Hindlimb muscle (tissue), 1 donor: ENCODE measurements at places on chromosomes 7 and 10.
A peak's percentile ranks its signal among the peaks of the same experiment; 100 is the strongest.

DNA sequence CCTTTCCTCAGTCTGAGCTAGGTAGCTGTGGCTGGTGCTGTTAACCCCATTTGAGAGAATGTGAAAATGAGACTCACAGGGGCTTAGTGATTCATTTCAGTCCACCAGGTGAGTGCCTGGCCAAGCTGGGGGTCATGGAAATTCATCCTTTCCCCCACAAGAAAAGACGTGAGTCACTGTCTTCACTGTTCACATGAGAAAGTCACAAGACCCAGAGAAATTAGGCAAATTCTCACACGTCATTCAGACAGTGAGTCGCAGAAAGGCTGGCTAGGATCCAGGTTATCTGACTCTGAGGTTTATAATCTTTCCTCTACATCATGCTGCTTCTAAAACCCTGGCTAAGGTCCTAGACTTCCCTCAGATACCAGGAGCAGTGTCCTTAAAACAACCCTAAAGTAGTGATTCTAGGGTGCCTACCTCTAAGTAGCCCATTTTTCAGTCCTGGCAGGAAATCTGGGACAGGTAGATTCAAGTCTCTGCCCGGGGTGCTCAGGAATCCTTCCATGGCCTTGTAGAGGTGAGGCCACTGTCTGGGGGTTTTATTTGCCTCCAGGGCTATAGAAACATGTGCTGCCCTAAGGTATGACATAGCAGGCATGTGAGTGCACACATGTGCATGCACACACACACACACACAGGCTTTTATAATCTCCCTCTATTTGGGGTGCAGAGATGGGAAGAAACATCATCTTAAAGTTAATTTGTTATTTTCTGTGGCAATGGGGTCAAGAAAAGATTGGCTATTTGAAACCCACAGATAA is 427.9 kb upstream of the CELF2 start:
- no peak for DNase-seq

DNA sequence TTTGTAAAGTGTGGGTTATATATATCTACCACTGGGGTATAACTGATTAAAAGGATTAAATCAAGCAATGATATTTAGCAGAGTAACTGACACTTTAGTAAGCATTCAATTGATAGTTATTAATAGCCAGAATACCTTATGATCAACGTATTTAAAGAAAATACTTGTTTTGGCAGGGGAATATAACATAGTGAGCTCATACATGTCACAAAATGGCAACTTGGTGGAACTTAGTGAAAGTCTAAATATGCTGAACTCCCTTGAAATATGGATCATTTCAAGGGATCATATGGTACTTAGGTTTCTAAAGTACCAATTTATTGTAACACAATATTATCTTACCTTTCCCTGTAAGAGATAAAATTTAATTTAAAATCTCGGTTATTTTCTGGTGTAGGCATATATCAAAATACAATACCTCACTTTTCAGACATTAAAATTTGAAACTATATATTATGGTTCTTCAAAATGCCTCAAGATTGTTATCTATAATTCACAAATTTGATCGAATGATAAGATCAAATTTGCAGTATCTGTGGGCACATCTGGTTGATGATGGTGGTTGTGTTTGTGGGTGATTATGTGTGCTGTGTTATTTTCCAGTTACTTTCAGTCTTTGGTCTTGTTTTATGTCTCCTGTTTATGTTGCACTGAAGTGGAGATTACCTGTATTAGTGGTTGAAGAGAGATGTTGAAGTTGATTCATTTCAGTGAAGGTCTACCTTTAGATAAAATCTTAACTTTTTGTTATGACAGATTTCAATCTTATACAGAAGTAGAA is 5.2 kb downstream of the ARL4A start:
- DNase-seq = no peak

GRCh38 chr10:122485670-122486069 is 24.3 kb downstream of the HTRA1 start:
- DNase-seq = no peak

DNA sequence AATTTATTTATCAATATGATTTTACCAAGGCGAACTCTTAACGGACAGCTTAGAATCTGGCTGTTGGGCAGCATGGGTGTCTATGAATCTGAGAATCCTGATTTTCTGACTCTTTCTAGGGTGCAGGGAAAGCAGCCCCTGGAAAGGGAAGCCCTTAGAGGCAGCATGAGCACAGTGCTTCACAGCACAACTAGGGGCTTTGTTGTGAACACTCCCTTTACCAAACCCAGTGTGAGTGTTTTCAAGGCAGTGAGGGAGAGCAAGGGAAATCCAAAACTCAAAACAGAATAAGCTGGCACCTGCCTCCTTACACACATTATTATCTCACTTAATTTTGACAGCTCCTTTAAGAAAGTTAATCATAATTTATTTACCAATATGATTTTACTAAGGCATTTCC is 116.3 kb upstream of the CSTF2T start:
- DNase-seq = no peak

- DNase-seq = no peak
Observed at GRCh38 chr7:45581271-45581780, 7.2 kb downstream of the ADCY1 start.

DNA sequence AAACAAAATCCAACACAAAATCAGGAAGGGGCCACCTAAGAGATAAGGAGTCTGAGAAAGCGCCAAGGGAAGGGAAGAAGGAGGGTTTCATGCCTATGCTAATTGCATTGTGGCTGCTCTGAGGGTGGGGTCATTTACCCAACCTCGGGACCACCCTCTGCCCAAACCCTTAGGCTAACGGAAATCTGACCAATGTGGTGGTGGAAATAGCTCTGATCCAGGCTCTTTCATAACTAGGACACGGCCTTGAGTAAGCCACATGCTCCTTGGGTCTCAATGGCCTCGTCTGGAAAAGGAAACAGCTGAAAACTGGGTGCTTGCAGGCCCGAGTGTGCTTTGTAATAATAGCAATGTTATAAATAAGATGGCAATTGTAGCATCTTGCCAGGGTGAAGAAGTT is 14.9 kb upstream of the SRGN start:
- DNase-seq = no peak

GRCh38 chr7:95886501-95887090 is 114.2 kb downstream of the DYNC1I1 start:
- no peak for DNase-seq

- no peak for DNase-seq
Observed at GRCh38 chr10:34880817-34881216, 65.7 kb upstream of the PARD3 start.

- DNase-seq = no peak
Observed at GRCh38 chr10:132706701-132707100, 79.2 kb downstream of the NKX6-2 start.

DNA sequence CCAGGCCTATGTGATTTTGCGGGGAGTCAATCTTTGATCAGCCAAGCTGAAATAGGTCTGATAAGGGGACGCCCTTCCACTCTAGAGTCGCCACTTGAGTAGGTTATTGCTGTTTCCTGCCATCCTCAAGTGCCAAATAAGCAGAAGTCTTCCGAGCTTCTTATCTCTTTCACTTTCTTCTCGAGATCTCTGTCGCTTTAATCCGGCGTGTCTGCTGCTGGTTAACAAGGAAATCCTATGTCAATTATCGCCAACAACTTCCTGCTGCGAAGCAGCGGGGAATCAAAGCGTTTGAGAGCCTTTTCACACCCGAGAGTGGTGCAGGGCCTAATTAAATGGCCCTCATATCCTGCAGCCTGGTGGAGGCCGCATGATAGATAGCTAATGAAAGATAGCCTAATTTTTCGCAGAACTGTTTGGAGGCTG is 215.9 kb downstream of the RAB11FIP2 start:
- DNase-seq = no peak

DNA sequence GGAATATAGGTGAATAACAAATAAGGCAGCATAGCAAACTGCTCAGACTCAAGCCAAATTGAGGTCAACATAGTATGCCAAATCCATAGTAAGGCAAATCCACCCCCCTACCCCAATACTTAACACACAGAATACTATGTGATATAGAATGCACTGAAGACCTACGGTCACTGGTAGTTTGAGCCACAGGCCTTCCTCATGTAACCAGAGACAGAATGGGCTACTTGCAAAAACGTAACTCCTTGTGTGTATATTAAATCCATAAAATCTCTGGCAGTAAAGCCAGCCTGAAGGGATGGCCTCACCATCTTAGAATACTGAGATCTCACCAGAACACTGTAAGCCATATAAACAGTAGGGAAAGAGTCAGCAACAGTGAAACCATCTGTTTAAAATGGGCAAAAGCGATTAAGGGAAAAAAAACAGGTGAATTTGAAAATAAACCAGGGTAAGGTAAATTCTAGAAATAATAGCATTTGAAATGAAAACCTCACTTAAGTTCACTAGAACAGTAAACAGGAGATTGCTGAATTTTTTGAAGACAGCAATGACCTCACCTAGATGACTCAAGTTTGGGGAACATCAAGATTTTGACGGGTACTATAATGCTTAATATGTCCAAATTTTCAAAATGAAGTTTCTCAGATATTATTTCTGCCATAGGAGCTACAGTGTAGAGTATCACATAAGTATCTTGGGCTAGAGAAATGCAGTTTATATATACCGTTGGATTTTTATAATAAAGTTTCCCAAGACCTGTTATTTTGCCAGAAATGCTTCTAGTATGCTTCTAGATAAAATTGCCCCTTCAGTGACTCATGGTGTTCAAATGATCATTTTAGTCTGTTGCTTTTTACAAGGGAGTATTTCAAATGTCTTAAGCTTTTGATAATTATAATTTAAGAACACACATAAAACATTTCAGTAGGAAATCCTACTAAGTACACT is 13.9 kb downstream of the HNRNPA2B1 start:
- DNase-seq = no peak

DNA sequence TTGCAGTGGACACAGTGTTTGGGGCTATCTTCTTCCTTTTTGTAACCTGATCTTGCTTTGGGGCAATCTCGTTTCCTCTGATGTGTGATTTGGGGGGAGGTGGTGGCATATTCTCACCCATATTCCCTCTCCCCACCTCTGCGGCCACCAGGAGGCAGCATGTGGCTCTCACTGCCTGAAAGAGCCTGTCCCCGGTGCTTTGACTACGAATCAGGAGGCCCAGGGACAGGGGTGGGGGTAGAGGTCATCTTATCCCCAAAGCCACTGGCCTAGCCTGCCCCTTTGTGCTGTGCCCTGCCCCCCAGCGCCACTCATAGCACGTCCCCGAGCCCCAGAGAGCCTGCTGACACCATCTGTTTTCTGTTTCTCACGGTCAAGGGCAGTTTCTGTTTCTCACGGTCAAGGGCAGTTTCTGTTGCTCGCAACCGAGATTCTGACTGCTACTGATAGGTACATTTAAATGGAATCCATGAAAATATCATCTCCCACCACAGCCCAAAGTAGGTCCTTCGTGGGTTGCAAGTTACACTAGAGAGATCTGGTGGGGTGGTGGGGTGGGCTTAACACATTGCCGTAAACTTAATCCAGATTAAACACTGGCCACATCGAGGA is 28.2 kb downstream of the PHYH start:
- DNase-seq = peak; percentile 10

GRCh38 chr10:34319197-34319846 is 495.8 kb downstream of the PARD3 start:
- no peak for DNase-seq

DNA sequence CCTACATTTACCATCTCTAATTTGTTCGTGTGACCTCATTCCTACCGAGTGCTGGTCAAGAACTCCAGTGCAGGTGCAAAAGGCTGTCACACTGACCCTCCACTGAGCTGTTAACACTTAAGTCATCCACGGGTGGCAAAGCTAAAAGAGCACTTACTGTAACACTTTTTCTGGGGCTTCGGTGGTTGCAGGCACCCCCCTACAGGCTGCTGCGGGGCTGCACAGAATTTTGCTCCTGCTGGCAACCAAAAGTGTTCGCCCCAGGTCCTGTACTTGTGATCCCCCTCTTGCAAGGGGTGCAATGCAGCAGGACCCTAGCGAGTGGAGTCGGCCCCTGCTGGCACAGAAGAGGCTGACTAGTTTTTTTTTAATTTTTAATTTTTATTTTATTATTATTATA is 298.9 kb upstream of the CNTNAP2 start:
- DNase-seq = no peak

DNA sequence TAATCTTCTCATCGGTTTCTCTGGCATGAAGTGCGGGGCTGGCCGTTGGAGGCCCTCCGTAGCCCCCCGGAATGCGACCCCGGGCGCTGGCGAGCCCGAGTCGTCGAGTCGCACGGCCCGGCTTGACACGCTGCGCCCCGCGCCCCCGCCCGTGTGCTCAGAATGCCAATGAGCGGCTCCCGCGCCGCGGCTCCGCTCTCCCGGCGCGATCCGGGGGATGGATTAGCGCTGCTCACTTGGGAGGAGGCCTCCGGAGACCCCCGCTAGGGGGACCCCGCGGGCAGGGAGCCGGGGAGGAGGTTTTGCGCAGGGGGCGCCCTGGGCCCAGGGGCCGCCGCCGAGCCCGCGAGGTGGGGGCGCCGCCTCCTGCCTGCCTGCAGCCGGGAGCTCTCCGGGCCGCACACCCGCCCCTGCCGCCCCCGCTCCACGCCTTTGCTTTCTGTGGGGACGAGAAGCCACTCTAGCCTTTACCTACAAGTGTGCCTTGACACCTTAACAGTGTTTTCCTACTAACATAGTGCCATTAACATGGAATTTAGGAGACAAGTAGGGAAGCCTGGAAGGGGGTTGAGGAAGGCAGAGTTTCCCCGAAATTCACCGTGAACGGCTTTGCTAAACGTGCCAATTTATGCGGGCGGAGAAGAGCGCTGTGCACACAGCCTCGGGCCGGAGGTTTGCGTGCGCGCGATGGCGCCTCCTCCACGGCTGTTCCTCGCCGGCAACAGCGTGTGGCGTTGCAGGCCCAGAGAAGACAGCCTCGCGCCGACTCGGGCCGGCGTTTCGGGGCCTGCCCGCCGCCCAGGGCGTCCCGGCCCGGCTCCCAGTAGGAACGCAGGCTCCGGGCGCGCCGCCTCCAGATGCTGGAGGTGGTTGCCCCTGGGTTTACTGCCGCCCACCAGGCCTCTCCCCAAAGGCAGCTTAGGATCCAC is 7.1 kb downstream of the SHH start:
- DNase-seq = peak; percentile 35

GRCh38 chr10:46326066-46326465 is 39.3 kb downstream of the ANTXRL start:
- DNase-seq = no peak

- peak; percentile 70 for DNase-seq
Observed at GRCh38 chr7:112205343-112206237, 609 bp downstream of the DOCK4 start.

DNA sequence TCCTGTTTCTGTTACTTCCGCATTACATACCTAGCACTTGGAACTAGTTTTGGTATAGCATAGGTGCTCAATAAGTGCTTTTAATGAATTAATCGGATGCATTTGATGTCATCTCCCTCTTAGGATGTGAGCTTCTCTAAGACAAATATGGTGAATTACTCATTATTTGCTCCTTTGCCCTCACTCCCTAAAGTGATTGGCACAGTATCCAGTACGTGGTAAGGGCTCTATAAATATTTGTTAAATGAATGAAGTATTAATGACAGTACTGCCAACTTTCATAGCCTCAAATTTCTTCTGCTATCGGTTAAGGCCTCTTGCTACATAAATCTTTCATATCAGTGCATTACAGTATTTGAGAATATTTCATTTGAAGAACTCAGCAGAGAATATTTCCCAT is 75.9 kb upstream of the ARID5B start:
- no peak for DNase-seq
